GM12892 (cell line): ENCODE measurements at places on chromosomes 2 and 18.

DNA sequence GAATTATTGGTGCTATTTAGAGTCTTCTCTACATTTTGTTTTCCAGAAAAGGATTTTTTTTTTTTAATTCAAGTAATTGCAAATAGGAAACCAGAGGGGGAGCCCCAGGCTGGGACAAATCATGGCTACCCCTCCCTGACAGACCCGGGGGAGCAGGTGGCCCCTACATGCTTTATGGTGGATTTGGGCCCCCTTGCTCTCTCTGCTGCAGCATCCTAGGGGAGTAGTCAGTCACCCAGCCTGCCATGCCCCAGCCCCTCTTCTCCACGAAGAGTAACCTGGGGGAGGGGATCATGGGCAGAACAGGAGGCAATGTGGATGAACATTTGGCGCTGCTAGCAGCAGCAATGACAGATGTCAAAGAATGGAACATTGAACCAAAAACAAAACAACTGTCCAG lies 4.6 kb downstream of the C2orf81 start:
- DNase-seq, result no peak

DNA sequence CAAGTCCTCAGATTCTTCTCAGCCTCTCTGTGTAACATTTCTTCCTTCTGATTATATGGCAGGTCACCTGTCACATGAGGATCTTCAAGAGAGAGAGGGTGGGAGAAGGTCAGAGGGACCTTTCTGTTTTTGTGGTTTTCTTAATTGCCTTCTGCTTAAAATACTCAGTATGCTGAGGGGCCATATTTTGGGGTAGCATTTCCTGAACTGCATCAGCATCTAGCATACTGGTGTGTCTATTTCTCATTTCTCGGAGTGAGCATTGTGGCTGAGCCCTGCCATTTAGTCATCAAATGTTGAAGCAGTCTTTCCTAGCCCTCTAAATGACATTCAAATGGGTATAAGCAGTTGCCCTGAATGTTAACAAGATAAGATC lies 162.7 kb downstream of the MYO3B start:
- no peak for DNase-seq

DNA sequence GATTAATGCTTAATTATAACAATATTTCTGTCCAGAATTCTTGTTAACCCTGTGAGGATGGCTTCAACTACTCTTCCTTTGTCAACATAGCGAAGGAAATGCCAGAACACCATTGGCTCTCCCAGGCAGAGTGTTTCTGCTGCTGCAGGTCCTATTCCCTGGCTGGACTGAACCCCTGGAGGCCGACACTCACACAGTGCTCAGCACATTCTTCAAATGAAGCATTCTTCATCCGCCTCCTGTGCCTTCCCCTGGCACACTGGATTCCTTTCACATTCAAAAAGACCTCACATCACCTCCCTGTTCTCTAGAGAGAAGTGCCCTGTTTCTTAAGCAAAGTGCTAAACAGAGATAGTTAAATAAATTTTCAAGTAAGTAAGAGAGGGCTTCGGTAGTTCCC lies 187.3 kb upstream of the MSH6 start:
- no peak for DNase-seq

DNA sequence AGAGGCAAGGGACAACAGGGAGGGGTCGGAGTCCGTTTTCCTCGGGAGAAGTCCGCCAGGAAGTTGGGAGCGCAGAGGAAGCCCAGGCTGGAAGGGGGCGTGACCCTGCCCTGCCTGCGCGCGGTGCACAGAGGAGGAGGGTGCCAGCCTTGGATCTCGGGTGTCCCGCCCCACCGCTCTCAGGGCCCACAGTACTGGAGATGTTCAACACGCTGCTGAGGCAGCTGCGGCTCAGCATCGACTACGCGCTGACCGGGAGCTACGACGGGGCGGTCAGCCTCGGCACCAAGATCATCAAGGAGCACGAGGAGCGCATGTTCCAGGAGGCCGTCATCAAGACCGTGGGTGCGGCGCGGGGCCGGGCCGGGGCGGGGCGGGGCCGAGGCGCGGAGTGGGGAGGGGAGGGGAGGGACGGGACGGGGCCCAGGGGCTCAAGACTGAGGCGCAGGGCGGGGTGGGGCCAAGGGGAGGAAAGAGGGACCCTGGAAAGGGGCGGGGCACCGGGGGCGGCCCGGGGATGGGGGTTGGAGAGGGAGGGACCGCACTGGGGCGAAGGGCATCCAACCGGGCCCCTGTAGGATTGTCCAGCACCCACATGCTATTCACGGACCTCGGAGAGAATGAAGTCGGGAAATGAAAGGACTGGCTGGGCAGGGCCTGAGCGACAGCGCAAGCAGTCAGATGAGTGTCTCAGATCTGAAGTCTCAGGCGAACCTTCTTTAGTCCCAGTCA lies 36.6 kb downstream of the POMC start:
- no peak for DNase-seq

GRCh38 chr2:55923091-55923981 lies at the start of gene EFEMP1:
EFEMP1 (minus strand) TSS chr2:55923782; CDS start chr2:55922440, 1,342 bp downstream.
- DNase-seq, result peak; percentile 1

DNA sequence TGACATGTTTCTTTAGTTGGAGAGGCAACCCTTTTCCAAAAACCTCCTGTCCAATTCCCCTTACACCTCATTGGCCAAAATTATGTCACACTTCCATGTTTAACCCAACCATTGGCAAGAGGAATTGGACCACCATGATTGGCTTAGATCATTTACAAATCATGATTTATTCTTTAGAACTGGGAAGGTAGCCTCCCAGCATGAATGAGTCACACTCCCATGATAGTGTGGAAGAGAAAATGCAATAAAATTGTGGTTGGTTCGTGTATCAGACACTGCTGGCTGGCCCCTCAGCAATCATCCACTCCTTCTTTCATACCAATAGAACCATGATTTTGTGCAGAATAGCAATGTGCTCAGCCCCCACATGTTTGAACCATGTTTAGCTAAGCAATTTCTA lies 156.6 kb upstream of the ACVR2A start:
- no peak for DNase-seq

GRCh38 chr2:88811233-88811632 lies 119.8 kb downstream of the RPIA start:
- DNase-seq, result no peak

DNA sequence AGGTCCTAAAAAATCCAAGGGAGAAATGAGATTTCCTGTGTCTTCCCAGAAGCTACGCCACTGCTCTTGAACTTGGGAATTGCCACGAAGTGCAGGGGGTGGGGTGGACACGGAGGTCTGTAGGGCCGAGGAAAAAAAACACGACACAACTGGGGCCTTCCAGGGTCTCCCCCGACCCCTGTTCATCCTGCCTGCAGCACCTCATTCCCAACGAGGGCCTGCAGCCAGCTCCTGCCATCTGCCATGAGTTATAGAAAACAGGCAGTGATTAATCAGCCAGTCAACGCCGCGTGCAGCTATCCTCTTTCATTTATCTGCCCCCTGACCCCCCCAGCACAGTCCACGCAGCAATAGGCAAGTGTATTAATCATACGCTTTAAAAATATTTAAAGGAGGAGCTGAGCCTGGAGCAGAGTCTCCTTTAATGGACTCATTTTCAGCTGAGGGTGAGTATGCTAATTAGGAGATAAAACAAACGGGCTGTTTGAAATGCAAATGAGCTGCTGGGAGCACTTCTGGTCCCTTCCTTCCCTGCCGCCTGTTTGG lies 209.9 kb downstream of the TFCP2L1 start:
- DNase-seq, result no peak

DNA sequence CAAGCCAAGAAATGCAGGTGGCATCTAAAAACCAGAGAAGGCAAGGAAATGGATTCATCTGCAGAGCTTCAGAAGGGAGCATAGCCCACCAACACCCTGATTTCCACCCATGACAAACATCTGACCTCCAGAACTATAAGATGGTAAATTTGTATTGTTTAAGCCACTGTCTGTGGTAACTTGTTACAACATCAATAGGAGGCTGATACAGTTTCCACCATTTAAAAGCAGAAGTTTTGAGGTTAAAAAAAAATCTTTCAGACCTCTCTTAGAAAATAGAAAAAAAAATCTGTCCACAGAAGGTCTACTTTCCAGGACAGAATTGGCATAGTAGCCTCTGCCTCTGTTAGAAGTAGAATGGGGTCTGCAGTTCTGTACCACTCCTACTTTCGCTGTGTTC lies 37.2 kb downstream of the SLC40A1 start:
- DNase-seq, result no peak

DNA sequence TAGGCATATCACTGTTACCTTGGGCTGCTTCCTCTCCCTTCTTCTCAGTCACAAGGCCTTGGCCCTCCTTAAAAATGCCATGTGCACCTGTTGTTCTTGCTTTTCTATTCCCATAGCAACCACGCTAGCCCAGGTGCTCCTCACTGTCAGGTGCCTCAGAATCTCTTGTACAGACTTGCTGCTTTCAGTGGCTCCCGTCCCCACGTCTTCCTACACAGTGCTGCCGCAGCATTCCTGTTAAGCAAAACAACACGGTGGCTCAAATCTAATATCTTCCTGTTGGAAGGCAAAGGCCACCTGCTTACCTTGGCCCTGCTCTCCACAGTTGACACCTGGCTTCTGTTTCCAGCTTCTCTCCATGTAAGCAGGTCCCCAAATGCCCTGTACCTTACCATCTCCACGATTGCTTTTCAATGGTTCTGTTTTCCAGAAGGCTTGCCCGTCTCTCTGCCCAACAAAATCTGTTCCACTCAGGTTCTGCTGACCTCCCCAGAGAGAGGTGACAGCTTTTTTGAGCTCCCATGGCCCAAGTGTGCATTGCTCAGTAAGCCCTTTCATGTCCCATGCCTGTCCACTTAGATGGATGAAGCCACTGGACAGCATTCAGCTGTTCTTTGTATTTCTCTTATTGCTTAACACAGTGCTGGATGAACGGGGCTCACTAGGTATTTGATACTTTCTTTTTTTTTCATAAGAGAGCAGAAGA lies 240.4 kb downstream of the PRKCE start:
- DNase-seq, result no peak

GRCh38 chr2:119372778-119373568 lies 6.2 kb downstream of the DBI start:
- no peak for DNase-seq

GRCh38 chr2:159409116-159409800 lies 122.8 kb upstream of the WDSUB1 start:
- DNase-seq, result no peak

DNA sequence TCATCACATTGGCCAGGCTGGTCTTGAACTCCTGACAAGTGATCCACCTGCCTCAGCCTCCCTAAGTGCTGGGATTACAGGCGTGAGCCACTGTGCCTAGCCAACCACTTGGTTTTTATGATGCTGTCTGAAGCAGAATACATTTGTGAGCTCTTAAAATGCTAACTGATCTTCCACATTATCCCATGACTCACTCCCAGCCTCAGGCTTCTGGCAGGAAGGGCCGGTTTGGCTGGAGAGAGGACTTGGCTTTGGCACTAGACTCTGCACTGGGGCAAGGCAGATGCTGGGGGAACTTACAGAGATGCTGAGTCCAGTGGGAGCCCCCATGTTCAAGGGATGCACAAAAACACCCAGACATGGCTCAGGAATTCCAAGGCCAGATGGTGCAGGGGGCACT lies 40.5 kb upstream of the SH3BP4 start:
- DNase-seq, result no peak

DNA sequence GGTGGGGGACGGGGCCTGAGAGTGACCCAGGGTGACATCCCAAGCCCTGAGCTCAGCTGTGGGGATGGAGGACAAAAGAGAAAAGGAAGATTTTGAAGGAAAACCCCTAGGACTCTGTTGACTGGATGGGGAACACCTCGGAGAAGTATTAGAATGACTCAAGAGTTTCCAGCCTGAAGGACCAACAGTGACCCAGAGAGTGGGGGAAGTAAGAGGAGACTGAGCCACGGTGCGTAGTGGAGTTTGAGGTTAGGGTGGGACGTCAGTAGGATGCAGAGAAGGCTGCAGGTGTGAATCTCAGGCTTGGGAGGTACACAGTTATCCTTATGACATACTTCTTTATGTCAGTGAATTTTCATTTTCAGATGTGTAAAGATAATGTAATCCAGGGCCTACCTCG lies 119.5 kb downstream of the NCK2 start:
- no peak for DNase-seq

DNA sequence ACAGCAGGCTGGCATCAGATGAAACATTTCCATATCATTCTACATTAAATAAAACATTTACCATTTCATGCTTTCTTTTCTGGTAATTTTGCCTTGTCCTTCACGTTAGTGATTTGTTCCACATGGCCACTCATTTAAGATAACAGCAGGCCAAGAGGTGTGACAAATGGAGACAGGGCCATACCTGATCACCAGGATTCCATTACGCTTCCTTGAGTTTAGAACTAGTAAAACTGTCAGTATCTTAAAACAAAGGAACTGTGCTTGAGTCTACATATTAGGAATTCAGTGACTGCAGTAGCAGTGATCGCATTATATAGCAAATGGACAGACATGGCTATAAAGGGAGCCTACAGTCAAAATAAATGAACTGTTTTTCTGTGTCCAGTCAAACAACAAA lies 155.1 kb upstream of the FSHR start:
- DNase-seq, result no peak

DNA sequence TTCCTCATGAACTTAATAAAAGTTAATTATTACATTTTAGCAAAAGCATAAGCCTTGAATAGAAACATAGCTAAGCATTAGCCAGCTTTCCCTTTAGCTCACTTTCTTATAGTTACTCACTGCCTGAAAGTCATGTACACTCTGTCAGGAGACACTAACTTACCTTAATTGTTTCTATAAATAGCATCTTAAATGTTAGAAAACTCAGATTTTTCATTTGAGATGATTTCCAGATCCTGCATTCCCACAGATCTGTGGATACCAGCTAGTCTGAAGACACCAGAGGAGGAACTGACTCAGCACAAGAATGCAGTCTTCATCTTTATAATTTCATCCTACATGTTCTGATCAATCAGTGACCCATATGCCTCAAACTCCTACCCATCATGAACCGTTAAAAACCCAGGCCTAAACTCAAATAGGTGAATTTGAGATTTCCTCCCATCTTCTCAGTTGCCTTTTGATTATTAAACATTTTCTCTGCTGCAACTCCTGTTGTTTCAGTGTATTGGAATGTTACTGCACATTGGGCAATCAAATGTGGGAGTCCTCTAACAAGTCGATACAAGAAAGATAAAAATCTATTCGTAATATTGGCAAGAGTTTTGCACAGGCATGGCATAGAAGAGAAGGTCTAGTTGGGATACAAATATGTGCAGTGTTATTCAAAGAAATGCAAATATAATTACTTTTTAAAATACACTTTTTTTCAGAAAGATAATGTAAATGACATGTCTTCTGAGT lies 857.4 kb upstream of the CDH2 start:
- DNase-seq, result no peak

- DNase-seq, result no peak
Measured at GRCh38 chr2:15449556-15450236, 111.4 kb downstream of the NBAS start.

GRCh38 chr2:71082402-71083252 lies 14.2 kb downstream of the NAGK start:
- DNase-seq, result no peak
